ENCODE measurements at places on chromosomes 12 and 14.

GRCh38 chr14:90642244-90642717 lies 173.9 kb downstream of the TTC7B start:
- DNase-seq: no peak

DNA sequence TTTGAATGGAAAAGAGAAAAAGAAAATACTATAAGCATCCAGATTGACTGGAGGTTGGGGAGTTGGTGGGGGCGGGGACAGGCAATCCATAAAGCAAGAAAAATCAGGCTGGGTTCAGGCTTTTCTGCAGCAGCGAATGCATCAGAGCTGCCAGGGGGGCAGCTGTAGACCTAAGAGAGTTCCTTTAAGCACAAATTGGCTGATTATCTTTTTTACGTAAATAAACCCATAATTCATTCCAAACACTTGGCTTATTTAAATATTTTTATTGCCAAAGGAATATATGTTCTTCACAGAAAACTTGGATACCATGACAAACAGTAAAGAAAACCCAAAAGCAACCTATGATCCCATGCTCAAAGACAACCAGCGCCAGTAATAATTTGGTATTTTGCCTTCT lies 10.2 kb downstream of the BDKRB2 start:
- no peak for DNase-seq

DNA sequence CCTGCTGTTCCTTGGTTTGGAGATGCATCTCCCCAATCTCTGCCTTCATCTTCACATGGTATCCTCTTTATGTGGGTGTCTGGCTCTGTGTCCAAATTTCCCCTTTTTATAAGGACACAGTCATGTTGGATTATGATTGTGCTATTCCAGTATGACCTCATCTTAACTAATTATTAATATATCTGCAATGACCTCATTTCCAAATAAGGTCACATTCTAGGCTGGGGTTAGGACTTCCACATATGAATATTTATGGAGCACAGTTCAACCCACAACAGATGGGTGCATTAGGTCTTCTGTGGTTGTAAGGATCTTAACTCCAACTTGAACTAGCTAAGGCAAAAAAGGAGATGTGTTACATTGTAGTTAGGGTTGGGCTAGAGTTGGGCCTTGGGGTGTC lies 69.4 kb downstream of the ADCK1 start:
- no peak for DNase-seq

GRCh38 chr14:40697231-40697630 lies 909.4 kb upstream of the LRFN5 start:
- DNase-seq: no peak

- DNase-seq: no peak
These were observed 4.1 kb downstream of the CLMN start for GRCh38 chr14:95315579-95315978.

- DNase-seq: no peak
These were observed 1.0 kb downstream of the CD9 start for GRCh38 chr12:6201213-6201608.

DNA sequence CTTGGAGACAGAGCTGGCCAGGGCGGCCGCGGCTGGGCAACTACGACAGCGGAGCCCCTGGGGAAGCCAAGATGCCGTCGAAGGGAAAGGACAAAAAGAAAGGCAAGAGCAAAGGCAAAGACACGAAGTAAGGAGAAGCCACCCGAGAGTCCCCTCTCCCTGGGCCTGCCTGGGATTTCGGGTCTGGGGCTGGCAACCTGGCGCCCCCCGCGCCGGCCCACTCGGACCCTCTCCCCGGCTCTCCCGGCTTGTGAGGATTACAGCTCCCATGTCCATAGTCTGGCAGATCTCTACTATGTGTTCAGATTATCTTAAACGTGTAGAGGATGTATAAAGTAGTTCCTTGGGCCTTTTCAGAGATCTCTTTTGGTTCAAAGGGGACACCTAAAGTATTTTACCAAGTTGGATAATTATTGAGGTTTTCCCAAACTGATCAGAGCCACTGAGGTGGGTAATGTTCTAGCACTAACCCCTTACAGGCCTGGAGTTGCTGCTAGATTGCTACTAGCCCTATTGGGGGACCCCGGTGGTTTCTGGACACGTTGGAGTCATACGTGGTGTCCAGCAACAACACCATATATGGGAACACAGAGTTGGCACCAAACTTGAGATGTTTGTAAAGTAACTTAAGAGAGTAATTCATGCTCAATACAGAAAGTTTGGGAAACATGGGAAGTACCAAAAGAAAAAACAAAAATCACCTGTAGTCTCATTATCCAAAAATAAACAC lies 424 bp downstream of the BBOF1 start:
- DNase-seq: no peak

DNA sequence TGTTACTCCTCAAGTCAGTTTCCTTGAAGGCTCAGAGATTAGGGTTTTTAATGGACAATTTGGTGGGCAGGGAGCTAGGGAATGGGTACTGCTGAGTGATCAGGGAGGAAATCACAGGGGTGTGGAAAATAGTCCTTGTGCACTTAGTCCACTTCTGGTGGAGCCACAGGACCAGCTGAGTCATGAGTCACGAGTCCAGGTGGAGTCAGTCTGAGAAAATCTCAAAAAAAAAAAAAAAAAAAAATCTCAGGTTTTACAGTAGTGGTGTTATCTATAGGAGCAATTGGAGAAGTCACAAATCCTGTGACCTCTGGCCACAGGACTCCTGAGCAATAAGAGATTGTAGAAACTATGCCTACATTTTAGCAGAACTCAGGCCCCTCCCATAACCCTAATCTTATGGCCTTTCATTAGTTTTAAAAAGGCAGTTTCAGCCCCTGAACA lies 28.2 kb upstream of the AMN1 start:
- DNase-seq: no peak

DNA sequence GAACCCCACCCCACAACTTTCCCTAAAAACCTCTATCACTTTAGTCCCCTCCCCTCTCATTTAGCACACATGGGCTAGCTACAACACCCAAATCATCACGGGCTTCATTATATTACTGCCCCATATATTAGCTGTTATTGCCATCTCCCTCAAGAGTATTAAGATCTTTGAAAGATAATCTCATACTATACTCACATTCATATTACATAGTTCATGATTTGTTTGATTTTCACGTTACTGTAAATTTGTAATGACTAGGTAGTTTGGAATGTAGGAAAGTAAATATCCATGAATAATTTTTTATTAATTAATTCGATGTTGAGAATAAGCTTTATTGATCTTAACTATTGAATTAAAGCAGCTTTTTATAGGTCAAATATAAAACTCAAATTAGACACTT lies 7.9 kb downstream of the DICER1 start:
- DNase-seq: no peak

- no peak for DNase-seq
These were observed 16.1 kb downstream of the ACSM4 start for GRCh38 chr12:7319930-7320329.

GRCh38 chr12:64093689-64094088 lies 128.4 kb downstream of the KICS2 start:
- no peak for DNase-seq

DNA sequence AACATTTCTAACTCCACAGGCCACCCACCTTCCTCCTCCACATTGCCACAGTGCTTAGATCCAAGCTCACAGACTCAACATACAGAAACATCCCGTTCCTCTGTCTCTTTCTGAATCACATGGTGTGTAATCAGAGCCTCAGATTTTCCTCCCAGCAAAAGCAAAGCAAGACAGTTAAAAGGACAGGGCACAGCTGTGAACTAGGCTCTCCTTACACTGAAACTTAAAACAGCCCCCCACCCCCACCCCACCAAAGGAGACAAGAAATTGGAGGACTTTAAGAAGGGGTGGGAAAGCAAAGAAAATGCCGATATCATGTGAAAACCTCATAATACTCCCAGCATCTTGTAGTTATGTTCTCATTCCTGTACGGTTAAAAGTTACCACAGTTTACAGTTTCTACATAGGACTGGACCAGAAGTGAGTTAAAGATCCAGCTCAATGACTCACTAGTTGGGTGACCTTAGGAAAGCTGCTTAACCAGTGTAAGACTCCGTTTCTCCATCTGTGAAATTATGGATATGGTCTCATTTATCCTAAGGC lies 4.8 kb downstream of the YBX3 start:
- no peak for DNase-seq

GRCh38 chr14:21675566-21675965 lies 1.9 kb upstream of the OR4E1 start:
- no peak for DNase-seq

DNA sequence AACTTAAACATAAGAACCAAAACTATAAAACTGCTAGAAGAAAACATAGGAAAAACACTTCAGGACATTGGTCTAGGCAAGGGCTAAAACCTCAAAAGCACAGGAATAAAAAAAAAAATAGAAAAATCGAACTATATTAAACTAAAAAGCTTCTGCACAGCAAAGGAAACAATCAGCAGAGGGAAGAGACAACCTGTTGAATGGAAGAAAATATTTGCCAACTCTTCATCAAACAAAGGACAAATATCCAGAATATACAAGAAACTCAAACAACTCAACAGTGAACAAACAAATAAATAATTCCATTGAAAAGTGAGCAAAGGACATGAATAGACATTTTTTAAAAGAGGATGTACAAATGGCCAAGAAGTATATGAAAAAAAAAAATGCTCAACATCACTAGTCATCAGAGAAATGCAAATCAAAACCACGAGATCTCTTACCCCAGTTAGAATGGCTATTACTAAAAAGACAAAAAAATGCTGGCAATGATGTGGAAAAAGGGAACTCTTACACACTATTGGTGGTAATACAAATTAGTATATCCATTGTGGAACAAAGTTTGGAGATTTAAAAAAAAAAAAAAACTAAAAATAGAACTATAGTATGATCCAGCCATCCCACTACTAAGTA lies 152.0 kb downstream of the NDUFA12 start:
- DNase-seq: no peak

DNA sequence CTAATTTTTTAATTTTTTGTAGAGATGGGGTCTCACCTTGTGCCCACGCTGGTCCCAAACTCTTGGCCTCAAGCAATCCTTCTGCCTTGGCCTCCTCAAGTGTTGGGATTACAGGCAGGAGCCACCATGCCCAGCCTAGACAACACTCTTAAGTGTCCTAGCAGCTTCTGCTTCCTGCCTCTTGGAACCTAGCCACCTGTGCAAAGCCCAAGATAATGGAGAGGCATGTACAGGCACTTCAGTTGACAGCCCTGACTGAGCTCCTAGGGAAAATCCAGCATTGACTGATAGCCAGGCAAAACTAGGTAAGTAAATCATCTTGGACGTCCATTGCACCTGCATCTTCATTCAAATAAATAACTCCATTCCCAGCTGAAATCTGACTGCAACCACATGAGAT lies 15.5 kb downstream of the COX14 start:
- no peak for DNase-seq

GRCh38 chr12:53622724-53623123 lies 3.5 kb downstream of the ATF7 start:
- no peak for DNase-seq

DNA sequence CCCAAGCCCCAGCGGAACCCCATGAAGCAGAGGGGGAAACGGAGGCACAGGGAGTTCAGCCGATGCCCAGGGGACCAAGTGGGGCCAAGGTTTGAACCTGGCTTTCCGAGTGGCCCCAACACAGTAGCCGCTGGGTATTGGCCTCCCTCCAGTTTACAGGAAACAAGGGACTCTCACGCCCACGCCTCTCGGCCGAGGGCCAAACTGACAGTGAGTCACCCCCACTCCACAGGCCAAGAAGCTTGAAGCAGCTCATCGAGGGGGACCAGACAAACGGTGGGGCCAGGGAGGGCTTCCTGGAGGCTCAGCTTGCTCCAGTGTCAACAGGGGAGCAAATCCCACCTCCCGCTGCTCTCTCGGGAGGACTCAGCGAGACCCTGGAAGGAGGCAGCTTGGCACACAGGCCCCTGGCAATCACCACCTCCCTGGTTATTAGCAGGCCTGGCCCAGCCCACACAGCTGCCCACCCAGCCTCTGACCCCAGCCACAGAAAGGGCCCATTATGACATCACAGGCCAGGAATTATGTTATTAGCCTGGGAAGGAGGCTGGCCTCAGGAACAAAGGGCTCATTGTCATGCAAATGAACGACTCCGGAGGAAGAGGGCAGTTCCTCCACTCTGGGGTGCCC lies 54.6 kb downstream of the NCOR2 start:
- DNase-seq: peak; percentile 48

- DNase-seq: no peak
These were observed 848 bp upstream of the CPNE6 start for GRCh38 chr14:24070285-24071143.

DNA sequence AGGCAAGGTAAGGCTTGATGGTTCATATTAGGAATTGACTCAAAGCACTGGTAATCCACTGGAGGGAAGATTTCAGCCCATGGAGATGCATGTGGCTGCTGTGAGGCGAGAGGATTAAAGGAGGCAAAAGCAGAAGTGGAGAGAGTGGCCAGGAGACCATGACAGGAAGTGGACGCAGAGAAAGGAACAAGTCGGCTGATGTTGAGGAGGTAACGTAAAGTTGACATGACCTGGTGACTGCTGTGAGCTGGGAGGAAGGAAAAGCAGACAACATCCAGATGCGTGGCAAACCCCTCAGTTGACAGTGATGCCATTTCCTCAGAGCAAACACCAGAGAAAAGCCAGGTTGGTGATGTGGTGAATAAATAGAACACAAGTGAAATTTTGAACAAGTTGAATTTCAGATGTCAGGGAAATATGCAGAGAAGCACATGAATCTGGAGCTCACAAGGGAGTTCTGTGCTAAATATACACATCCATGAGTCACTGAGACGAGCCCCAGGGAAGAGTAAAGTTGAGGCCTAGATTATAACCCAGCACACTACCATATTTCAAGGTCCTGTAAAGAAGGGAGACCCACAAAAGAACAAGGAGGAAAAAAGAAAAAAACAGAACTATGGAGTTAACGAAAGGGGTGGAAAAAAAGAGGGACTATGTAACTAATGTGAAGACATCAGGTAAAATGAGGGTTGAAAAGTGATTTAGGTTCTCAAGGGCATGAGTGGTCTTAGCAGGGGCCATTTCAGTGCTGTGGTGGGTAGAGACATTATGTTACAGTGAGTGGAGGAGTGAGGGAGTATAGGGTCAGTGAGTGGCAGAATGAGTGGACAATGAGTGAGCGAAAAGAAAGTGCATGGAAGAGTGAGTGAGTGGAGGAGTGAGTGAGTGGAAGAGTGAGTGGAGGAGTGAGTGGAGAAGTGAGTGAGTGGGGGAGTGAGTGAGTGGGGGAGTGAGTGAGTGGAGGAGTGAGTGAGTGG lies 61.6 kb upstream of the GZMB start:
- DNase-seq: no peak

DNA sequence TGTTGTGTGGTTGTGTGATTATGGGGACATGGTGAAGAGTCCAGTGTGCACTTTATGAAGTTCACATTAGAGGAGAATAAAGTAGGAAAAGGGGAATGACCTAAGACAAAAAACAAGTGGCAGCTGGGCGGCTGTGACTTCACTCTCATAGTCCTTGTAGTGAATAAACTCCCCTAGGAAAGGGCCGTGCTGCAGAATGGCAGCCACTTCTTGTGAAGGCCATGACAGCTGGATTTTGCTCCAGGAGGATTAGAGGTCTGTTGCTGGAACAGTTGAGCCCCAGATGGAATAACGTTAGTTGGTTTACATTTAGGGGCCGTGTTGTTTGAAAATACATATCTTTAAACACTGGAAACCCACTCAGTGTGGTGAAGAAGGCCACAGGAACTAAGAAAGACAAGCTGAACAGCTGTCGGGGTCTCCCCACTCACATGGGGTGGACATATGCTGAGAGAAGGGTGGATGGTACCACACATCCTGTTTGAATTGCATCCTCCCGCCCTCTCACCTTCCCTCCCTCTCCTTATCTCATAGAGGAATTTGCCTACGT lies 276.9 kb downstream of the CACNA1C start:
- DNase-seq: no peak
